ENCODE measurements at places on chromosomes 1 and 21. TPM values are rescaled to one million over a fixed set of nuclear protein-coding genes. Genes with fewer than 3 reads are reported as not detected.

Gene UTS2
- not detected for total RNA-seq

DNA sequence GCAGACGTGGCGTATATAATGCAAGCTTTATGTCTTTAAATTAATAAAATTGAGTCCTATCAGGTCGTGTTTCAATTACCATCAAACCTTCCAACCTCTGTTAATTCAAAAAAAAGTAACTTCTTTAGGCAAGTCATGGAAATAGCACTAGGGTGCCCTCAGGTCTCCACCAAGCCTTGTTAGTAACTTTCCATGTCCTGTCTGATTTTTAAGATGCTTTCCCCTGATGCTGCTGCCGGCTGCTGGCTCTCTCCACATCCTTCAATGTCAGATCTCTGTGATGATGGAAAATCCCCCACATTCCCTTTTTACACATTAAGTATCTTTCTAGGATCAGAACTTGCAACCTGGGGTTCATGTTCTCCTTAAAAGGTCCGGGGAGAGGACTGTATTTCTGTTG lies 3.0 kb downstream of the ERG start:
- DNase-seq: no peak

Gene SPATC1L
- 10.4 TPM for total RNA-seq

GRCh38 chr1:118744420-118744819 lies 243.7 kb downstream of the TBX15 start:
- DNase-seq: no peak

Gene ZSCAN20
- total RNA-seq: 3.9 TPM

- DNase-seq: no peak
These were observed 1.8 kb downstream of the CLDN17 start for GRCh38 chr21:30164796-30165195.

Gene CCDC30
- total RNA-seq: 1.9 TPM

GRCh38 chr1:204265665-204266064 lies 51.9 kb upstream of the GOLT1A start:
- no peak for DNase-seq

Gene C1orf50
- total RNA-seq: 9.7 TPM

Gene DIO1
- total RNA-seq: not detected

- DNase-seq: no peak
These were observed 150.3 kb downstream of the TIAM1 start for GRCh38 chr21:31193761-31194160.

- DNase-seq: no peak
These were observed 24.1 kb downstream of the PAFAH2 start for GRCh38 chr1:25973610-25974321.

GRCh38 chr1:13701271-13701640 lies 1.3 kb downstream of the PRDM2 start:
- DNase-seq: peak; percentile 71

Gene RSPO1
- total RNA-seq: not detected

GRCh38 chr1:160879056-160879455 lies 5.9 kb downstream of the ITLN1 start:
- DNase-seq: no peak

- DNase-seq: no peak
These were observed 26.7 kb upstream of the LDLRAP1 start for GRCh38 chr1:25516686-25517085.

DNA sequence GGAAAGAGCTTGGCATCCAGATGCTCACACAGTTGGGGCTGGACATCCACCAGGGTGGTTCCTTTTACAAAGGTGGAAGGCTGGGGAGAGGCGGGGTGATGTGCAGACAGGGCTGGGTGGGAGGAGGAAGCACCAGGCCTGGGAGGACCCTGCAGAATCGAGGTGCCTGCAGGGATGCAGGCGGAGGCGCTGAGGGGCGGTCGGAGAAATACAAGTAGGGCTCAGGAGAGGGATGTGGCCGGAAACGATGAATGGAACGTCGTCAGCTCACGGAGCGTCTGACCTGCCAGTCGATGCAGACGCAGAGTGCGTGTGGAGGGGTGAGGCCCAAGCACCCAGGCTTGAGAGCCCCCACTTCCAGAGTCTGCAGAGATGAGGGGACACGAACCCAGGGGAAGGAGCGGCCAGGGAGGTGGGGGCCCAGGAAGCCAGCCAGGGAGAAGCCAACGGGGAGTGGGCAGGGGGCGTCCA lies 63.4 kb downstream of the TRIM11 start:
- no peak for DNase-seq

- no peak for DNase-seq
These were observed 262.4 kb downstream of the USP25 start for GRCh38 chr21:15992171-15992570.

DNA sequence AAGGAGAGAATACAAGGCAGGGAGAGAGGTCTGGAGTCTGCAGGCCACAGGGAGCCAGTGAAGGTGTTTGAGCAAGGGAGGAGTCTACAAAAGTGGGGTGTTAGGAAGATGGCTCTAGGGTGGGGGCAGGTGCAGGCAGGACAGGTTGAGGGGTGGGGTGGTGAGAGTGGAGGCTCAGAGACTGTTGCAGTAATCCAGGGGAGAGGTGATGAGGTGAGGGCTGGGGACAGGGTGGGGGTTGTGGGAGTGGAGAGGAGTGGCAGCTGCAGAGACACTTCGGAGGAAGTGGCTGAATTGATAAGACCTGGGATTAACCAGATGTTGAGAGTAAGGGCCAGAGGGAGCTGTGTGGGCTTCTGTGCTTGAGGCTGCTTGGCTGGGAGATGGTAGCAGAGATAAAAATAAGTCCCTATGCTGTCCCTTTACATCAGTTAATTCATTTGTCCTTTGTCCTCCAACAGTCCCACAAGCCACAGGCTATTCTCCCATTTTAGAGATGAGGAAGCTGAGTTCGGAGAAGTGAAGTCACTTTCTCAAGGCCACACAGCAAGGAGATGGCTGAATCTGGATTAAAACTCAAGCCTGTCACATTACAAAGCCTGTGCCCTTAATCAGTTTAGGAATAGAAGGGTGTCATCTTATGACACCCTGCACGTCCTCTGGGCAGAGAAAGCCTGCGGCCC lies 54.8 kb upstream of the SYNC start:
- DNase-seq: no peak

Gene RABGGTB
- total RNA-seq: 144 TPM

- no peak for DNase-seq
These were observed 166.0 kb upstream of the IGSF21 start for GRCh38 chr1:17941431-17942189.

DNA sequence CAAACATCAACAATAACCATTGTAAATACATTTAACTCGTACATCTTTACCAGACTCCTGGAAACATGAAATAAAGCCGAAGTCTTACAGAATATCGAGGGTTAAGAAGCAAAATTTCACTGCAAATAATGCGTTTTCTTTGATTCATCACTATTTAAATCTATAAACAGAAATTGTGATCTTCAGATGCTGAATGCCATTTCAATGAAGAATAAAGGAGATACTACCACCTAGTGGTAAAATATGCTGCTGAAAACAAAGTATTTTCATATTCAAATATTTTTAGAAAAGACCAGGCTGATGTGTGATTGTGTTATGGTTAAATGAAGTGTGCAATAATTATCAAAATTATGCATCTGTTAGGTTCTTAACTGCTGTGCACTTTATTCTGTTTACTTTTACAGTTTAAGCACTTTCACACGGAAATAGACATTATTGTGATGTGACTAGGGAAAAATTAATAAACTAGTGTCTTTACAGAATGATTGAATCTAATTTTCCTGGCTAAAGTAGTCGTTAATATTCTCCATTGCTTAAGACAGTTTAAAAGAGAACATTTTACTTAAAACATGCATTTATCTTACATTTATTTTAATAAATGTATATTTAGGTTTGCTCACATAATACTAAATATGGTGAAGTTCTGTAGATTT lies 1093.1 kb downstream of the MRPL39 start:
- no peak for DNase-seq

Gene DCST1
- not detected for total RNA-seq

- DNase-seq: no peak
These were observed 138.2 kb upstream of the RAB4A start for GRCh38 chr1:229132706-229133105.

DNA sequence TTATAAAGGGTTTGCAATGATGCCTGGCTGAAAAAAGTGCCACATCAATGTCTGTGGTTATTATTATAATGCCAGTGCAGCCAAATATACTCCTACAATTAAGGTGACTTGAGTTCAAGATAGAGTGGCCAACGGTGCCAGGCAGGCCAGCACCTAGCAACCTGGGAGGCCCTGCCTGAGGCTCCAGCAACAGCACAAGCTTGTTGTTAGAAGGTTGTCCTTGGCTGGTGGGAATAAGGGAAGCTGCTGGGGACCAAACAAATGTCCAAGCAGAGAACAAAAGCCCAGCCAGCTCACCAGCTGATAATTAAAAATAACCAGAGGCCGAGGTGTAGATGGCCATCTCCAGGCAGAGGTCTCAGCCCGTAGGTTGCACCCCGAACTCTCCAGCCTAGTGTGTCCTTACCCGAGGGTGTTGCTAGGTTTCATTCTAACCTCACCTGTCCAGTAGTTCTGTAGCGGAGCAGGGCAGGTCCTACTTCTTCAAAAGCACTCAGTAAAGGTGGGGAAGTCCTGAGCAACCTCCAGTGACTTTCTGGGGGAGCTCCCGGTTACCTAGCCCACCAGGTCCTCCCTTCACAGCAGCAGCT lies 1.9 kb downstream of the TMPRSS2 start:
- no peak for DNase-seq

DNA sequence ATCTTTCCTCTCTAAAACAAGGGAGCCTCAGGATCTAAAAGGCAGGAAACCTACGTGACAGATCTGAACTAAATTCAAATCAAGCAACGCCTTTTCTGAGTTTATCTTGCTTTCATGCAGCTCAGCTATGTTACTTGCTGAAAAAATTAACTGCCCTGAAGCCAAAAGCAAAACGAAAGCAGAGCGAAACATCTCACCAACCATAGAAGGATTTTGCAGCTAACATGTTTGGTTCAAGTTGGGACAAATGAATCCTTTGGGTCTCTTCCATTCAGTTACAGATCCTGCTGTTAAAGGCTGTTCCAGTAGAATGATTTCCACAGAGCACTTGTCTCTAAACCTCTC lies 482 bp downstream of the SLC2A5 start:
- peak; percentile 36 for DNase-seq

Gene ALX3
- not detected for total RNA-seq

DNA sequence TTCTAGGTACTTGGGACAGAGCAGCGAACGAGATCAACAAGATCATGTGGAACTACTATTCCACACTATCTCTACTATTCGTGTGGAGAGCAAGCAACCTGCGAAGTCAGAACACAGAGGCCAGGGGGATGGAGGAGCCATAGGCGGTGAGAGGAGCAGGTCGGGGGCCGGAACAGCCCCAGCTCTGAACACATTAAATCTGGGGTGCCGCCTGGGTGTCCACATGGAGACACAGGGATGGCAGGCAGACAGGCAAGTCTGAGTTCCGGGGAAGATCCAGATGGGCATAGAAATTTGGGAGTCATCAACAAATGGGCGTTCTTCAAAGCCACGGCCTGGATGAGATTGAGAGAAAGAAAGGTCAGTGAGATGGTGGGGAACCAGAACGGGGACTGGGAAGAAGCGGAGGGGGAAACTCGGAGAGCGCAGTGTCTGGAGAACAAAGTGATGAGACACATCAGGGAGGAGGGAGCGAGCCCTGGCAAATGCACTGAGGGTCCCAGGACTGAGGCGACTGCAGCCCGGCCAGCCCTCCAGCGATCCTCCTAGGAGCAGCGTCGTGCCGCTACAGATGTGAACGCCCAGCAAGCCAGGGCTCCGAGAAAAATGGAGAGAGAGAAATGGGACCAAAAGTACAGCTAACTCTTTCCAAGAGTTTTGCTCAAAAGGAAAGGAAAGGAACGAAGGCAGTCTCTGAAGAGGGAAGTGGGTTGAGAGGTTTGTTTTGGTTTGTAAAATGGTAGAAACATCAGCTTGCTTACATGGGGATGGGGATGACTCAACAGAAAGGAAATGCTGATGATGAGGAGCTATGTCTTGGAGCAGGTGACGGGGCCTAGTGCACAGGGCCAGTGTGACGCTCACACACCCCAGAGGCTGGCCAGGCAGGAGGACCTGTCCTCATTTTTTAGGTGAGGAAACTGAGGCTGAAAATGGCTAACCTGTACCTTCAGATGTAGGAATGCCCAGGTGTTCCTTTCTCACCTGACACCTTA lies 84.5 kb downstream of the GLIS1 start:
- DNase-seq: no peak

DNA sequence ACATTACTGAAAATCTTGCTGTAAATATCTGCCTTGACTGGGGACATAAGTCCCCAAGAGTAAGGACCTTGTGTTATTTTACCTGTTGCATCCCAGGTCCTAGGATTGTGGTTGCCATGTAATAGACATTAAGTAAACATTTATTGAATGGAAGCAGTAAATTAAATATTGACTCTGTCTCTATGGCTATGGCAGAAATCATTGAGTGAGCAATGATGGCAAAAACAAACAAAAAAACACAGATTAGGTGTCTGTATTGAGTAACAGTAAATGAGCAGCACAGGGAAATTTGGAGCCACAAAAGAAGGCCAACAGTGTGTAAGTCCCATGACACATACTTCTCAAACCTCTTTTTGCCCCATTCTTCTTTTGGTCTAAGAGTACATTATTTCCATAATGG lies 240.4 kb downstream of the NFIA start:
- DNase-seq: no peak

- peak; percentile 30 for DNase-seq
These were observed 4.7 kb downstream of the FMOD start for GRCh38 chr1:203346060-203346768.

DNA sequence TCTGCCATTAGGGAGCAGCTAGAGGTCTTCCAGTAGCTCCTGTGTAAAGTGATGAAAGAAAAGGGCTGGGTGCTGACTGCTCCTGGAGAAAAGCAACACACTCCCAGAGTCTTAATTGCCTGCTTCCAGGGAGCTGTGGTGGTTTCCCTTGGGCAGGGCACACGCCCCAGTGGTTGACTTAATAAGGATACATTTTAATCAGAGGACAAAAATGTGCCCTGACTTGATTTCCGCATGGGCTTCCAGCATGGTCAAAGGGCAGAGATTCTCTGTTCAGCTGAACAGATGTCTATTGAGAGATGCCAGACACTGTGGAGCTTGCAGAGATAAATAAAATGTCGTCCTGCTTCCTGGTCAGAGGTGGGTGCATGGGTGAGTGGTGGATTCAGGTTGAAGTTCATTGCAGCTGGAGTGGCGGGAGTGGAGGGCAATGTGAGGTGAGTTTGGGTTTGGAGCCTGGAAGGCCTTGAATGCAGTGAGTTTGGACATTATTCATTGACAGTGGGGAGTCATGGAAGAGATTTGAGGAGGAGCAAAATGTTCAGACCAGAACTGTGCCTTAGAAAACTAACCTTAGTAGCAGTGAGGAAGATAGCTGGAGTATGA lies 16.0 kb downstream of the QSOX1 start:
- no peak for DNase-seq

- DNase-seq: no peak
These were observed 61.1 kb downstream of the PTPRU start for GRCh38 chr1:29297450-29297849.

- no peak for DNase-seq
These were observed 19.4 kb downstream of the URB2 start for GRCh38 chr1:229645324-229645993.
